ENCODE measurements at places on chromosomes 3 and 15.
A peak's percentile ranks its signal among the peaks of the same experiment; 100 is the strongest.

DNA sequence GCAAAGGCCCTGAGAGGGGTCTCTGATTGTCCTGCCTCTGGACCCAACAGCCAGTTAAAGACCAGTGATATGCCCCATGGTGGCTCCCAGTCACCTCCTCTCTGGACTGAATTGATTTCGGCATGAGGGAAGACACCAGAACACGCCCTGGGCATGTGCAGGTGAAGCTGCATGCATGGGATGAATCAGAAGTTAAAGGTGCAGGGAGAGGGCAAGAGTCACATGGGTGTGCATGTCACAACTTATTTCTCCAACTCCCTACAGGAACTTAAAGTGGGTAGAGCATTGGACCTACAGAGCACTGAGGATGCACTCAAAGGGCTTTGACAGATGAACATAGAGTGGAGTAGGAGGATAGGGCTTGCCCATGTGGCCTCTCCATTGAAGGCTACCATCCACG, 16.9 kb upstream of the RHCG start:
- DNase-seq: no peak

DNA sequence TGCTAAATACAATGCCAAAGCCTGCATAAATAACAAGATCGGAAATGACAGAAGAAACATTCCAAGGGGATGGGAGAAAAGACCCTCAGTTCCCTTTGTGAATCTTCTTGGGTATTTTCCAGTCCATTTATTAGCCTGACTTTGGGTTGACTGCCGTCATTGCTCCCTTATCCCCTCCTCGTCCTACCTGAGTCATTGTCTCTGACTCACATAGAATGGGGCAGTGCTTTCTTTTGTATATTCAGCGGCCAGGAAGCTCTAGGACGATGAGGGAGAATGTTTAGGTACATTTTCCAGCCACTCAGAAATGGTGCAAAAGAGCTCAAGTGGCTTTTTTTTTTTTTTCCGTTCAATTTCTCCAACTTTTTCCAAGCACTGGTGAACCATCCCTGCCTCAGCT, 71.6 kb downstream of the KAT2B start:
- DNase-seq: no peak

- no peak for DNase-seq
Measured at GRCh38 chr3:16417945-16418739, 95.4 kb downstream of the RFTN1 start.

DNA sequence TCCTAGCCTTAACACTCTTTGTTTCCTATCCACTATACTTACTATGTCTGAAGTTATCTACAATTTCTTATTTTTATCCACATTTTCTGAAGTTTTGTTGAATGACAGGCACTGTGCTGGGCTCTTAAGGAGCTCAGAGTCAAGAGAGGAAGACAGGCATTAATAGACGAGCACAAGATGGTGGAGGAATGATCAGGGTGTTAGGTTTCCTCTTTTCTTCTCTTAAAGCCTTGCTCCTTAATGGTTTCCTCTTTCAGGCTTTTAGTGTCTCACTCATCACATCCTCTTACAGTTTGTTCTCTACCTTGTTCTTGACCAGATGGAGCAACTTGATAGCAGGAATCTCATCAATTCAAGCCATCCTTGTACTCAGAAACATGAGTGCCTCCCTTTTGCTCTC, 52.9 kb upstream of the BCL6 start:
- no peak for DNase-seq

DNA sequence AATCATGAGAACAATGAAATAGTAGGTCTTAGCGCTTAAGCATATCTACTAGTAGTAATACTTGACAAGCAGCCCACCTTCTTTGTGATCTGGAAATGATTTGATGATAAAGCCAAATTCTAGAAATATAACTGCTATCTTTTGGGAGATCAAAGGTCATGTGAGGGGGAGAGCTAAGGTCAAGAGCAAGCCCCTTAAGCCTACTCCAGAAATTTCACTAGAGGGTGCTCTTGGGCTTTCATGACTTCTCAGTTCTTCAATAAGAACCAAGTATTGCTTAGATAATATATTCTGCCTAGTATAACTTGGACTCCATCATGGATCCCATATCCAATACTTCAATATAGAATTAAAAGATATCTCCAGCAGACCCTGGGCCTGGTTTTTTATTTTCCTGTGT, 319.6 kb downstream of the ZBTB20 start:
- peak; percentile 62 for DNase-seq

GRCh38 chr3:117989982-117990381, 1044.7 kb downstream of the IGSF11 start:
- DNase-seq: no peak

DNA sequence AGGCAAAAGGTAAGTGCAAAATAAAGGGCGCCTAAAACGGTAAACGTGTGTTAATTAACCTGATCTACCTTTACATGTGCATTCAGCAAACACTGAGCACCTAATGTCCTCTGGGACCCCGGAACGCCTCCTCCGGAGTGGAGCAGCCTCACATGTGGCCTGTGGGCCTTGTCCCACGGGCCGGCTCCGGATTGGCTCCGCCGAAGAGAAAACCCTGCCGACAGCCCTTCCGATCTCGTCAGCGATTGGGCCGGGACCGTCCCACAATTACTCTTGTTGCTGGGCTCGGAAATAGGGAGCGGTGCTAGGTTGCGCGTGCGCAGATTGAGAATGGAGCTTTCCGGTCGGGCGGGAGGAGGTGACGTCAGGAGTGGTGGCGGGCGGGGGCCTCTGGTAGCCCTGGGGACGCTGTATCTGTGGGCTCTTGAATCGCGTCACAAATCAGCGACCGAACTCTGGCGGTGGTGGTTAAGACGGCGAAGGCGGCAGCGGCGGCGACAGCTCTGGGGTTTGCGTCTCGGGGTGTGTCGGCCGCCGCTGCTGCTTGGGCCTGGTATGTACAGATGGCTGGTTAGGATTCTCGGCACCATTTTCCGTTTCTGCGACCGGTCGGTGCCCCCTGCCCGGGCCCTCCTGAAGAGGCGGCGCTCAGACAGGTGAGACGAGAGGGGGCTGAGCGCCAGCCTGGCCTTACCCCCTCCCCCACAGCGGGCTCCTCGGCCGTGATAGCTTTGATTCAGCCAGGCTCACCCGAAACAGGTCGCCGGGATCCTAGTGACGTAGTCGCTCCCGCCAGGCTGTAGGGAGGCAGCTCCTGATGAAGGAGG, at the start of gene SENP2:
Gene SENP2 (plus strand): TSS at position 437 of the 827 bp plus-strand sequence. CDS start 119 bp downstream, at position 556.
- peak; percentile 97 for DNase-seq

DNA sequence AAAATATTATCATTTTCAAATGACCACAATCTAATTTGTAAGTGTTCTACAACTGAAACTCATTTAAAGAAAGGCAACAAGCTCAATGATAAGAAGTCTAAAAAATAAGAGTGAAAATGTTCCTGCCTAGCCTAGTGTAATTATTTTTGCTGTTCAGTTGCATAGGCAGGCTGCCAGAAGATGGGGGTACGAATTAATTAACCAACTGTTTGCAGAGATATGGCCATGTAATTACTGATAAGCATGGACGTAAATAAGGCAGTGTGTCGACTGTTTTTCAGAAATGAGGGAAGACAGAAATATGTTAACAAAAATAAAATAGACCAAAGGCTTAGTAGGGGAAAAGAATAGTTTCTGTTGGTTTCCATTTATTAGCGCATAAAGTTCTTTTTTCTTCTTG, 24.7 kb upstream of the SCAANT1 start:
- DNase-seq: no peak

DNA sequence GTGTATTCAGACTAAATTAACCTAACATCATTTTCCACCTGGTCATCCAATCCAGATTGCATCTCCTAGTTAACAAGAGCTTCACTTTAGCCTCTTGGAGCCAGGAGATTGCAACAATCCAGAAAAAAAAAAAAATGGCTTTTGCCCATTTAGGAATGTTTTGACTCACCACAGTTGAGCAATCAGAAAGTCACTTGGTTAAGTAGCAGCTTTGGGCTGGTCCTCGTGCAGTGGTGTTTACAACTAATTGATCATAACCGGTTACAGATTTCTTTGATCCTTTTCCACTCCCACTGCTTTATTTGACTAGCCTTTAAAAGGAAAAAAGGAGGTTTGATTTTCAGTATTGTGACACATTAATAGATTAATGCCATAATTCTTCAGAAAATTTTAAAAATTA, 688.8 kb upstream of the CCDC54 start:
- DNase-seq: no peak

DNA sequence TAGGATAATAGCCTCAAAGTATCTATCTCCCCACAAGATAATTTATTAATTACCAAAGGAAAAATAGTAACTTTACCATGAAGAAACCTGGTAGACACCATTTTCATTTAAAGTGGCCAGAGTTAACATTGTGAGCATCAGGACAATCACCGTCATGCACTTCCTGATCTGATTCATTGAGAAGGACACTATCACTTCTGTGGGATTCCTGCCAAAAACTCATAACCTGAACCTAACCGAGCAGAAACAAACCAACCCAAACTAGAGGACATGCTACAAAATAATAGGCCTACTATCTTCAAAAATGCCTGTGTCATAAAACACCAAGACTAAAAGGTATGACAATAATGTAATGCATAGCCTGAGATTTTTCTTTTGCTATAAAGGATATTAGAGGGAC, 39.0 kb downstream of the FSIP1 start:
- DNase-seq: no peak

DNA sequence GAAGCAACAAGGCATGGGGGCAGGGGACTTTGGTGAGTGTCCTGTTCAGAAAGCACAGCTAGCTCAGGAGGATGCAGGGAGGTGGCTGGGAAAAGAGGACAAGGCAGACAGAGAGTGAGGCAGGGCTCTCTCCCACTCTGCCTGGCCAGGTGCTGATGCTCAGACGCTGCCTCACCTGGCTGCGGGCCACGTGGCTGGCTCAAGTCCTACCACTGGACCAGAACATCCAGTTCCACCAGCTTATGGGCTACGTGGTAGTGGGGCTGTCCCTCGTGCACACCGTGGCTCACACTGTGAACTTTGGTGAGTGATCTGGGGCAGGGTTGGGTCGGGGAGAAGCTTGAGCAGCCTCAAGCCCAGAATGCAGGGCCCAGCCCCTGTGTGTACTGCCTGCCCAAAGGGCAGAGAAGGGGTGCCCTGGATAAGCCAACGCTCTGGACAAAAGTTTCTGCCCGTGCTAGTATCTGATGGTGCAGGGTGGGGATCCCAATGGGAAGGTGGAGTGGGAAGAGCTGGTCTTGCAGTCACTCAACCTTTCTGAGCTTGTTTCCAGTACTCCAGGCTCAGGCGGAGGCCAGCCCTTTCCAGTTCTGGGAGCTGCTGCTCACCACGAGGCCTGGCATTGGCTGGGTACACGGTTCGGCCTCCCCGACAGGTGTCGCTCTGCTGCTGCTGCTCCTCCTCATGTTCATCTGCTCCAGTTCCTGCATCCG, 20.9 kb downstream of the NOX5 start:
- no peak for DNase-seq

- DNase-seq: no peak
Measured at GRCh38 chr3:31693346-31693745, 160.6 kb downstream of the STT3B start.

- DNase-seq: no peak
Measured at GRCh38 chr15:101438482-101439284, 50.8 kb downstream of the PCSK6 start.

DNA sequence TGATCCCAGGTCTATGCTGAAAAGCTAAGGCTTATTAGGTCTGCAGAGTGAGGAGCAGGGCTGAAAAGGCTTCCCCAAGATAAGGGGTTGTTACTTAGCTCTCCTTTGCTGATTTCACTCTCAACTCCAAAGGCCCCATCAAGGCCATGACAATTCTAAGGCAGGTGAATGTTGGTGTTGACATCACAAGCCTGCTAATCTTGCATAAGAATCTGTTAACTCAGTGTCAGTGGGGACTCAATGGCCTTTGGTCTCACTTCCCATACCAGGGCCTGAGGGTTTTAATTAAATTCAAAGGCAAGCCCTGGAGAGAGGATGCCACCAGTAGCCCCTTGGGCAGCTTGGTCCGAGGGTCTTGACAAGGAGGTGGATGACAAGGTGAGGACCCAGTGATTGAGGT, 9.4 kb upstream of the ALAS1 start:
- DNase-seq: no peak

DNA sequence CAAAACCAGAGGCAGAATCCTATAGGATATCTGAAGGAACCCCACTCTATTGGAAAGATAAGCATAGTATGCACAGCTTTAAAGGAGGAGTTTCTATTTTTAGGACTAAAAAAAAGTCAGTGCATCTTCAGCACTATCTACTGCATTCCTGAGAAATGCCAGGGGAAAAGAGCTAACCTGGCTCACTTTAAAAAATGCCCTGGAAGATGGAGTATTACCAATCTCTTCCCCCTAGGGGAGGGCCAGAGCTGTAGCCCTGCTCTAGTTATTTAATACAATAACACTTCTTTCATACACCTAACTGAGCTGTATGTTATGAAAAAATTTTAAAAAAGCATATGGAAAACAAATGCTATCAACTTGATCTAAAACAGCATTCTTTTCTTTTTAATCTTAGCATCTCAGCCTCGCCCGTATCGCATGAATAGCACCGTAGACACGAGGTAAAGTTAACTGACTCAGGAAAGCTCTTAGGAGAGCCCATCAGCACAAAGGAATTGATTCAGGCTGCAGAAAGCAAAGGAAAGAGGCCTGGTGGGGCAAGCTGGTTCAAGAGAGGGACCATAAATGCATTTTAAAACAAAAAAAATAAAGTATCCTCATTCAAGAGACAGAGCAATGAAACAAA, 50.2 kb downstream of the TGM4 start:
- DNase-seq: no peak

DNA sequence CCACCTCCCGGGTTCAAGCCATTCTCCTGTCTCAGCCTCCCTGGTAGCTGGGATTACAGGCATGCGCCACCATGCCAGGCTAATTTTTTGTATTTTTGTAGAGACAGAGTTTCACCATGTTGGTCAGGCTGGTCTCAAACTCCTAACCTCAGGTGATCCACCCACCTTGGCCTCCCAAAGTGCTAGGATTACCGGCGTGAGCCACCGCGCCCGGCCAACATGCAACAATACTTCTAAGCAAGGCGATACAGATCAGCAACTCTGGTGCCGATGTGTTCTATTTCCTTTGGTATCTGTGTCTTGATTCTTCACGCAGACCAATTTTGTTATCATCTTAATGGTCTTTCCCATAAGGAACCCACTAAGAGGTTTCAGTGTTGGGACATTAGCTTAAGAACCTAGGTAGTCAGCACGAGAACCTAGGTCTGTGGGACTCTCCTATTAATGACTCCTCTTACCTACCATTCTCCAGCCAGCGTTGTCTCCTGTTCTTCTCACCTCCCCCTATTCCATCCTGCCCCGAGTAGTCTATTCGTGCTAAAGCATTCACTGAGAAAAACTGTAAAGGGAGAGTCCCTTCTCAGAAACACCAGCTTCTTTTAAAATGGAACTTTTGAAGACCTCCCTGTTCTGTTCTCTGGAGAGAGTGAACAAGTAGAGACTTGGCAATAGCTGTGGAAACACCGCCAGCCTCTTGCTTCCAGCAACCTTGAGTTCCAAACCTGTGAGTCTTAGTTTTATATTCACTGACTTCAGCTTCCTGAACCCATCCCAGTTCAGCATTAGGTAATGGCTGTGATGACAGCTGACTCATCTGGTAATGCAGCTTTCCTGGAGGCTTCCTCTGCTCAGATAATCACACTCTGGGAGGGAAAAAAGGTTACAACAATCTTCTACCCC, 61.2 kb downstream of the TSC22D2 start:
- DNase-seq: no peak

DNA sequence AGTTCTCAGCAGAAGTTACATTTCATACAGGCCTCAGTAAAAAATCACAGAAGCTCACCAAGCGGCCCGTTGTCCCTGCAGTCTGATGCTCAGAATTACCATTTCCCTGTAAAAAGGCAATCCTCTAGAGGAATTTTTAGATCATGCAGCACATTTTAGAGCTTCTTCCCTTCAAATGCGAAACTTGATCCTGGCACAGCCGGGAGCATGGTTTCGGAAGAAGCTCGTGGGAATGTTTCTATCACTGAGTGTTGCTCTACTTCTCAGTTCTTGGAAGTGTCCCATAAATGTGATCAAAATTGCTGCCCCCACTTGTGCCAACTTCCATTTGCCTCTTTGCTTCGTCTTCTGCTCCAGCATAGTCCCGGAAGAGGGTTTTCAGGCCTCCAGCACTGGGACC, 3.8 kb upstream of the H1-8 start:
- no peak for DNase-seq

All from NCI-H1436 treated with DMSO at 0.1 percent for 48 hours (cell line).